Activated CD4-positive, alpha-beta T cell treated with anti-CD3 and anti-CD28 coated beads, Interleukin-2, amount 50 U/mL, for 48 hours (primary cell): ENCODE measurements at places on chromosomes 1 and 21.

DNA sequence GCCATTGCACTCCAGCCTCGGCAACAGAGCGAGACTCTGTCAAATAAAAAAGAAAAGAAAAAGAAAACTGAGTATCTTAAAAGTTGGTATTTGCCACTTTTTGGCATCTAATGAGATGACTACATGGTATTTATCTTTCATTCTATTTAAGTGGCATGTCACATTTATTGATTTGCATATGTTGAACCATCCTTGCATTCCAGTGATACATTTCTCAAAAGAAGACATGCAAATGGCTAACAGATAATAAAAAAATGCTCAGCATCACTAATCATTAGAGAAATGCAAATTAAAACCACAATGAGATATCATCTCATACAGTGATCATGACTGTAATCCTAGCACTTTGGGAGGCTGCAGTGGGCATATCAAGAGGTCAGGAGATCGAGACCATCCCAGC is 28.1 kb downstream of the SFPQ start:
- no peak for DNase-seq

DNA sequence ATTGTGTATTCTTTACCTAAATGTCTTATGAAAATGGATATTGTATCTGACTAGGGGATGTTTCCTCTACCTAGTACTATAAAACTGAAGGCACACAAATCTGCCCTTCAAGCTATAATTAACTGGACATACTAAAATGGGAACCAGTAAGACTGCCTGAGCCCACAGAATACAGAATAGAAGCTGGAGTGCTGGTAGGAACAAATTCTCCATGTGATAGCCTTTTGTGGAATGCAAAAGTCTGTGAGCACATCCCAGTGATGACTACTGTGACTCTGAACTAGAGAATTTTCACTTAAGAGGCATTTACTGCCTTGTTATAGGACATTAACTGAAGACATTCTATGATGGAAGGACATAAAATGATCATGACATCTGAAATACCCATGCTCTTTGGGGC is 30.3 kb downstream of the KIFAP3 start:
- DNase-seq = no peak

GRCh38 chr1:207811920-207812720 is 60.3 kb downstream of the CD46 start:
- no peak for DNase-seq

DNA sequence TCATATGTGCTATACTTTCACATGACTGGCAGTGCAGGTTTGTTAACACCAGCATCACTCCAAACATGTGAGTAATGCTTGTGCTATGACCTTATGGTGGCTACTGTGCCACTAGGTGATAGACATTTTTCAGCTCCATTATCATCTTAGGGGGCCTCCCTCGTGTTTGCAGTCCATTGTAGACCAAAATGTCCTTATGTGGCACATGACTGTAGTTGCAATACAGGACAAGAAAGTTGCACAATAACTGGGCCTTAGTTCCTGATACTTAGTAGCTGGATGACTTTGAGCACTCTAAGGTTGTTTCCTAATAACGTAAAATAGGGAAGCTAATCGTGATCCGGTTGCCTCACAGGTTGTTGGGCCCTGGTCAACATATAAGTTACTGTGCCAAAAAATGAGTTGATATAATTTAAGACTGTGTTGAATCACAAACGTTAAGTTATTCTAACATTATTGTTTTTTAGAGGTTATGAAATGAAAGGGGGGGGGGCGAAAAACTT is 511 bp upstream of the SNX27 start:
- DNase-seq = no peak

GRCh38 chr1:179303200-179303785 is 9.7 kb downstream of the SOAT1 start:
- no peak for DNase-seq

- no peak for DNase-seq
Measured at GRCh38 chr1:155077346-155077745, 1.3 kb upstream of the EFNA3 start.

- peak; percentile 23 for DNase-seq
Measured at GRCh38 chr1:39409055-39409816, 82.2 kb upstream of the BMP8A start.

DNA sequence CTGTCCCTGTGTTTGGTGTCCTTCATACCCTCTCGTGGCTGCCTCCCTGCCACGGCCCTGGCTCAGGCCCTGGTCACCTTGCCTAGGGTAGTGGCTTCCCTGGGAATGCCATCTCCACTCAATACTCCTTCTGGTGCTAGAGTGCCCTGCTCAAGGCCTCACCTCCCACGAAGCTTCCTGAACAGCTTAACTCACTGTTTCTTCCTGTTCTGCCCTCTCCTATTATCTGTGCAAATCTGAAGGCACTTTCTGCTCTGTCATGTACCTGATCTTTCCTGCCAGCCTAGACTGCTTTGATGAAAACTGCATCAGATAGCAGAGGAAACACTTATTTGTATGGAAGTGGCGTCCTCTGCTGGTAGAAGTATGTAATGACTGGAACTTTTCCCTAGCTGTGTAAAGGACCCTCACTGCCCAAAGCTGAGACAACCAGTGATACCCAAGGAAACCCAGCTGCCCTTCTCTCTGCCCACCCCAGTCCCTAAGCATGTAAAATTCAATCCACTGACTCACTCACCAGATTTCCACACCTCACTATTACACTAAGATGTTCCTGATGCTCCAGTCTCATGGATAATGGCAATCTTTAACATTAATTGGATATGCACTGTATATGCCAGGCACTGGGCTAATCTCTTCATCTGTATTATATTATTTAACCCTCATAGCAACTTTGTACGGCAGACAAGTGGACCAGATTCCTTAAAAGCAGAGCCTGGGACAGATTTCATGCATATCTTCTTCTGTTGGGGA is 36.2 kb upstream of the BTG2 start:
- DNase-seq = no peak

DNA sequence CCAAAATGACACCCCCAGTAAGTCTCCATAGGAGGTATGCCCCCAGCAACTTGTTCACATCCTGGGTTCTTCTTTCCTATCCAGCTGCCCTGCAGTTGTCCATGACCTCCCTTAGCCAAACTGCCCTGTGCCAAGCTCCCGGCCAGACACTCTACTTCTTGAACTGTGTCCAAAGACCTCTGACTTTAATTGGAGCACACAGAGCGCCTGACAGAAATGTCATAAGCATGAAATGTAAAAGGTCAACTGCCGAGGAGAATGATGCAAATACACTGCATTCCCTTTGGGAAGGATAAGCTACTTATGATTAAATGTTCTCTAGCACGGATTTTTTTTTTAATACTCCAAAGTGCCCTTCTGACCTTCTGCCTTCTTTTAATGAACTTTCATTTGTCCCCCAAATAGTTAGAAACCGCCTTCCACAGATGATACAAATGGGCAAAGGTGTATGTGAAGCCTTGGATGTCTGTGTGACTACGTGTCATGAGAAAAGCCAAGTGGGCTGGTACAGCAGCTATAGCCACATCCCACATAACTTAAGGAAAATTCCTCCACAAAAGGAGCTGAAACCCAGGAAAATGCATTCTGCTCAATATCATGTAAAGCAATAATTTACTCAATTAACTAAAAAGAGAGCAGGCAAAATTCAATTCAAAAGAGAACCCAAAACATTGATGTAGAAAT is 26.8 kb downstream of the PALMD start:
- no peak for DNase-seq

- DNase-seq = no peak
Measured at GRCh38 chr1:66693856-66694255, 58.4 kb upstream of the DYNLT5 start.

GRCh38 chr1:43799656-43800635 is 92.6 kb downstream of the ST3GAL3 start:
- no peak for DNase-seq
